ENCODE measurements at places on chromosomes 5 and 9.

DNA sequence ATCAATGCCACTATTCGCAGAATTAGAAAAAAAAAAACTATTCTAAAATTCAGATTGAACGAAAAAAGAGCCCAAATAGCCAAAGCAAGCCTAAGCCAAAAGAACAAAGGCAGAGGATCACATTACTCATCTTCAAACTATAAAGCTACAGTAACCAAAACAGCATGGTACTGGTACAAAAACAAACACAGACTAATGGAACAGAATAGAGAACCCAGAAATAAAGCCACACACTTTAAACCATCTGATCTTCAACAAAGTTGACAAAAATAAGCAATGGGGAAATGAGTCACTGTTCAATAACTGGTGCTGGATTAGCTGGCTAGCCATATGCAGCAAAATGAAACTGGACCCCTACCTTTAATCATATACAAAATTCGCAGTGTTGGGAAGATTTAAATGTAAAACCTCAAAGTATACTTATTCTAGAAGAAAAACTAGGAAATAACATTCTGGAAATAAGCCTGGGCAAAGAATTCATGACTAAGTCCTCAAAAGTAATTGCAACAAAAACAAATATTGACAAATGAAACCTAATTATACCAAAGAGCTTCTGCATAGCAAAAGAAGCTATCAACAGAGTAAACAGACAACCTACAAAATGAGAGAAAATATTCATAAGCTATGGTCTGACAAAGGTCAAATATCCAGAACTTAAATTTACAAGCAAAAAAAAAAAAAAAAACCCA is 153.7 kb downstream of the NDUFS4 start:
- DNase-seq = no peak

- no peak for DNase-seq
These were observed 23.7 kb downstream of the CCDC171 start for GRCh38 chr9:15576350-15577050.

- DNase-seq = no peak
These were observed 177.3 kb upstream of the DMAC1 start for GRCh38 chr9:7976856-7977255.

DNA sequence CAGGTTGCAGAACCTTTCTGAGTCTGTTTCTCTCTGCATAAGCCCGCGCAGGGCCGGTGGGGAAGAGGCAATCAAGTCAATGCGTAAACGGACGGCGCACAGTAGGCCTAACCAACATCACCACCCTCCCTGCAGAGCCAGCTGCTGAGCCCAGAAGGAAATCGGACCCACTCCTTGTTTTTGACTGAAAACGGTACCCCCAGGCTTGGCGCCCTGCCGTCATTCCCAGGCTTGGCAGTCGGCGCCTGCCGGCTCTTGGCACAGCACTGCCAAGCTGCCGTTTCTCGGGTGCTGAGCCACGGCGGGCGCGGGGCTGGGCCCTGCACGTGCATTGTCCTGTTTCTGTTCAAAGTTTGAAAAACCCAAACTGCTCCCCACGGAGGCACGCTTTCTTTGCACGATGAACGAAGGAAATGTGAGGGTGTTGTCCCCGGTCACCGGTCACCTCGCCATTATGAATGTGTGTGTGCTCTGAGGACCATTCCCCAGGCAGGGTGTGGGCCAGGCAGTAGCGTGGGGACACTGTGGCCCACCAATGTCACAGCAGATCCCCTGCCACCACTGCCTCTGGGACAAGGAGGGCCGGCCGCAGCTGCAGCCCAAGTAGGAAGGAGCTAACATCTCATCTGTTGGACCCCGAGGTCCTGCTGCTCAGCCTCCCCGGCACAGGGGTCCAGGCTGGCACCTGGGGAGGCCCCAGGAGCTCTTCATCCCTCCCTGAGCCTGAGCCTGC is 20.1 kb downstream of the FIBCD1 start:
- no peak for DNase-seq

GRCh38 chr9:113592876-113593575 is 129.5 kb downstream of the RGS3 start:
- peak; percentile 35 for DNase-seq

DNA sequence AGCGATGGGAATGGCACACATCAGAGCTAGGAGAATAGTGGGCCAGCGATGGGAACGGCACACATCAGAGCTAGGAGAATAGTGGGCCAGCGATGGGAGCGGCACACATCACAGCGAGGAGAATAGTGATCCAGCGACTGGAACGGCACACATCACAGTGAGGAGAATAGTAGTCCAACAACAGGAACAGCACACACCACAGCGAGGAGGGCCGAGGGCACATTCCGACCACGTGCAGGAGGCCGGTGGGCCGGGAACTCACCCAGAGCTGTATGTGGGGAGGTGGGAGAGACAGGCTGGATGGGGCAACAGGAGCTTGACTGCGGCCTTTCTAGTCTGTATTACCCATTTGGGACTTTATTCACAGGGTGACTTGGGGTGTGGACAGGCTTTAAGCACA is 271.1 kb upstream of the IRX4 start:
- DNase-seq = no peak

DNA sequence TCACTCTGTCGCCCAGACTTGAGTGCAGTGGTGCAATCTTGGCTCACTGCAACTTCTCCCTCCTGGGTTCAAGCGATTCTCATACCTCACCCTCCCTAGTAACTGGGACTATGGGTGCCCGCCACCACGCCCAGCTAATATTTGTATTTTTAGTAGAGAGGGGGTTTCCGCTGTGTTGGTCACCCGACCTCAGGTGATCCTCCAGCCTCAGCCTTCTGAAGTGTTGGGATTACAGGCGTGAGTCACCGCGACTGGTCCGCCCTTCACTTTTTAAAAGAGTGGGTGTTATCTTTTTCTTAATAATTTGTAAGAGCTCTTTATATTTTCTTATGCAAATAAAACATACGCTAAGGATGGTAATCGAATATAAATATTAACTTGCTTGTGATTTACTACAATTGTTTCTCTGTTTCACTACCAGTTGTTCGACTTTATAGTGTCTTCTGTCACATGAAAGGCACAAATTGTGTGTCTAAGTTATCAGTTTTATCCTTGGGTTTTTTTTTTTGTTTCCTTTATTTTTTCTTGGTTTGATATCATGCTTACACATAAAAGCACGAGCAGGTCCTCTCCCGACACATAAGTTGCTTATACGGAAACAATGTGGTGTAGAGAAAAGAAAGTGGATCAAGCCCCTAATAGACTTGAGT is 1.9 kb upstream of the GPBP1 start:
- DNase-seq = no peak

DNA sequence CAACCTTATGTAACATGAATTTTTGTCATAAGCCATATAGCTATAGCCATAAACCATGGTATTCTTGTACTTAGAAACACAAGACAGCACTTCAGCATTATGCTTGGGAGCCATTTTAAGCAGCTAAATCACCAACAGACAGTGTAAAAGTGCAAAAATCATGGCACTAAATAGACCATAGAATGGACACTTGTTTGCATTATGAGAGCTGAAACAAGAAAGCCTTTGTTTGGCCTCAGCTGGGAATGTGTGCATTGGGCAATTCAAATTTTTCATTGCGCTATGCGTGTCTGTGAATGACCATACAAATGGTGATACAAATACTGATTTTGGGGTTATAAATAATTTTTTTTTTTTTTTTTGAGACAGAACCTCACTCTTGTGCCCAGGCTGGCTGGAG is 23.7 kb downstream of the KDM4C start:
- no peak for DNase-seq

GRCh38 chr9:133990366-133991213 is 1.5 kb downstream of the VAV2 start:
- no peak for DNase-seq

- no peak for DNase-seq
These were observed 8.5 kb downstream of the CDX1 start for GRCh38 chr5:150175076-150175475.
